ENCODE measurements at places on chromosomes 5 and 9.

DNA sequence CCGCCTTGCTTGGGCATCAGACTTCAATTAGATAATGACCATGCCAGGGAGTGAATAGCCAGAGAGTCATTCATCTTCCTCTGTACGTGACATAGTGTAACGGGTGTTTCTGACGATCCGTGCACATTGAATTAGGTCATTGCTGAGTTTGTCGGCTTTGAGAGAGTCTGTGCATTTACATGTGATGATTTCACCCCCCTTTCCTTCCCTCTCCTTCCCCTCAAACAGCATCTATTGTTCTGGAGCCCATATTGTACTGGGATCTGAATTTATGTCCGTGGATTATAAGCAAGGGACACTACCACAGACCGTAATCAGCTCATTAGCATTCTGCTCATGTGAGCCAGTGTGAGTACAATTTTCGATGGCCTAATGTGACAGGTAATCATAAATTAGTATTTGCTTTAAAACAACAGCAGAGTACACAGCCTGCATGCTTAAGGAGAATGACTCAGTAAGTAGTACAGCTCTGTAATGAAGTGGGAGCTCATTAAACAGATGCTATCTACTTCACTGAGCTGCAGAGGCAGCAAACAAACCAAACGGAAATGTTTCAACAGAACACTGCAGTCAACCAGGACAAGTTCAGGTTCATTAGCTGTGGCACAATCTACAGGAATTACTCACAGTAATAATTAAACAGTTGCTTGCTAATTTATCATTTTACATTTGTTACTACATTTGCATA lies 302.1 kb downstream of the CSNK1G3 start:
- DNase-seq: peak; percentile 41

- no peak for DNase-seq
Observed at GRCh38 chr5:139867109-139867508, 71.5 kb downstream of the PSD2 start.

DNA sequence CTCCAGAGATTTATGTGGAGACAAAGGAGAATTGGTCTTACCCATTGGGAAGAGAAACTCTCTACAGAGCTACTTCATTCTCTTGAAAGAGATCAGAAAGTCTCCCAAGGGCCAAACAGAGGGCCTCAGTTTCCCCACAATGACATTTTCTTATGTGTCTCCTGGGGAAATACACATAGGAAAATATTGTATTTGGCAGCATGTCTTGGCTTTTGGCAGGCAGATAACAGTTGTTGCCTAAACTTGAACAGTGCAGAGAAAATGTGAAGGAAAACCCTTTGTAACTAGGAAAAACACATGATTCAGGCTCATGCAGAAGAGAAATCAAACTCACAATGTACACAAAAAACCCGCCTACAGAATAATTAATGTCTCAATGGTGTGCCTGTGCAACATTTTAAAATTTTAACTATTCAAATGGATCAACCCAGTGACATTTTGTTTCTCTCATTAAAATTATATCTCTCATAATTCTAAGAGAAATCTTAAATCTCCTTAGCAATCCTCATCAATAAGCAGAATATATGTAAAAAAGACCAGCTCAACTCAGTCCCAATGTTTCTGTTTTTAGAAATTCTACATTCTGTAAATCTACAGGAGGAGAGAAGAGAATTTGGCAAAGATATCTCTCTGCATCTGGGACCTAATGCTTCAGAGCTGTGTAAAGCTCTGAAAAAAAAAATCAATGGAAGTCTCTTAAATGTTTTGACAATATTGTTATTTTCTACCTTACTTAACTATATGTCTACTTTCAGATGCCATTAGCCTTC lies 205.1 kb downstream of the ADAMTSL1 start:
- DNase-seq: no peak

DNA sequence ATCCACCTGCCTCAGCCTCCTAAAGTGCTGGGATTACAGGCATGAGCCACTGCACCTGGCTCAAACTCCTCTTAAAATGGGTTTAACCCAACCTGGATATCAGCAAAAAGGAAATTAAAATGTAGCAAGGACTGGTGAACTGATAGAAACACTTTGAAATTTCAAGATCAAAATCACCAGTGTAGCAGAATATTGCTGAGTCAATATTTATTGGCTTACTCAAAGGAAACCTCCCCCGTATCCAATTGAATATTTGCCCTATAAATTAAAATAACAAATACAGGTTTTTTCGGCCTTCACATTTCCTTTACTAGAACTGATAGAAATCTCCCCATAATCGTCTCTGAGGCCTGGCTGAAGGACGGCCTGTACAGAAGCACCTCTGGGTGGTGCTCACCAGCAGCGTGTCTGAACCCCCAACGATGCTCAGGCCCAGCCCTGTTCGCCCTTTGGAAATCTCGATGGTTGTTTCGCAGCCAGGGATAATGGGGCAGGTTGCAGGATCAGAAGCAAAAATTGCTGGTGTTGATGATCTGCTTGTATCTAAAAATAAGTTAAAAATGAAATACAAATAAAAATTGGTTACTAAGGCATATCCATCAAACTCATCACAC lies 156.6 kb downstream of the MPDZ start:
- no peak for DNase-seq

DNA sequence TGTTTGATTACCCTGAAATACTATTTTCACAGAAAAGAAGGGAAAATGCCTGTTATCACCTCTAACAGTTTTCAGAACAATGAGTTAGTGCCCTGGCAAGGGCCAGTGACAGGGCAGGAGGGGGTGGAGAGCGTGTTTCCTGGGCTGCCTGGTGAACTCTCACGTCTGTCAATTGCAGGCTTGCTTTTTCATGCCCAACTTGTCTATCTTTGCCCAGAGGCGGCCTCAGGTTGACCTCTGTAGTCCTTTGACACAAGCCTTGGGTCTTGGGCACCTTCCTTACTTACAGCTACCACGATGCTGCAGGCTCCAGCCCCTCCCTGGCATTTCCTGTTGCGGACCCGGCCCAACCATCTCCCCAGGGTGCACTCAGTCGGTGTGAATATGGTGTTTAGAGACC lies 2.2 kb upstream of the CEL start:
- no peak for DNase-seq

GRCh38 chr9:136291306-136292025 lies 12.4 kb downstream of the CCDC187 start:
- no peak for DNase-seq

- DNase-seq: no peak
Observed at GRCh38 chr5:164581889-164582288, 1076.5 kb downstream of the MAT2B start.

- DNase-seq: no peak
Observed at GRCh38 chr5:84086511-84086910, 298.2 kb downstream of the EDIL3 start.

DNA sequence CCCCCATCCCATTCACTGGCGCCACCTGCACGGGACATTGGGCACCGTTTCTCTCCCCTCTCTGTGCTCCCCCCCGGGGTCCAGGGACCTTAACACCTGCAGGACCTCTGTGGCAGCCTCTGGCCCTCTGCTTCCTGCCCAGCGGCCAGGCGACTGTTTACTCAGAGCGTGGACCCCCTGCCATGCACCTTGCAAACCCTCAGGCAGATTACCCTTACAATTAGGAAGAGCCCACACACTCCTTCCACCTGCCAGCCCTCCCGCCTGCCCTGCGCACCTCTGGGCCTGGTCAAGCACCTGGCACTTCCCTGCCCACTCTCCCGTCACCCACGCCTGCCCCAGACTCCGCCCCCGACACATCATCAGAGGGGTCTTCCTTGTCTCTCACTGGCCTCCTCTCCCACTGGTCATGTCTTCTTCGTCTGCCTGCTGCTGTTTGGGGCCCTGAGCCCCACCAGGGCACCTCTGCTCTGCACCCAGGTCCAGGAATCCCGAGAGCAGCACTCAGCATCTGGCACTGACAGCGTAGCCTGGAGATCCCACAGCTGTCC lies 281.3 kb upstream of the IRX4 start:
- no peak for DNase-seq

Measured in NCI-H187 (cell line).